Activated CD4-positive, alpha-beta memory T cell treated with anti-CD3 and anti-CD28 coated beads for 36 hours (primary cell): ENCODE measurements at places on chromosomes 12 and 14. TPM values are rescaled to one million over a fixed set of nuclear protein-coding genes. Genes with fewer than 3 reads are reported as not detected.

The BAG5 gene
- 23.2 TPM for total RNA-seq

GRCh38 chr12:27936196-27936595 is 36.3 kb downstream of the PTHLH start:
- H3K4me1 ChIP-seq, result peaks cover 3% of the 10 kb centered on the region
- peaks cover 1% of the 10 kb centered on the region for H3K27me3 ChIP-seq
- DNase-seq, result no peak
- no peaks in the 10 kb centered on the region for H3K36me3 ChIP-seq

The KRT77 gene
- not detected for total RNA-seq

- DNase-seq, result no peak
- H3K27ac ChIP-seq, result no peak overlapping the region
Observed at GRCh38 chr12:27226407-27226929, 17.6 kb upstream of the STK38L start.

GRCh38 chr14:76337635-76338545 is 38.0 kb upstream of the ESRRB start:
- no peaks in the 10 kb centered on the region for H3K4me1 ChIP-seq
- H3K36me3 ChIP-seq, result no peaks in the 10 kb centered on the region
- H3K4me3 ChIP-seq, result no peak overlapping the region
- no peak for DNase-seq
- H3K27ac ChIP-seq, result no peak overlapping the region

GRCh38 chr14:51628238-51628637 is 23.5 kb upstream of the FRMD6 start:
- no peak for DNase-seq
- no peaks in the 10 kb centered on the region for H3K36me3 ChIP-seq

DNA sequence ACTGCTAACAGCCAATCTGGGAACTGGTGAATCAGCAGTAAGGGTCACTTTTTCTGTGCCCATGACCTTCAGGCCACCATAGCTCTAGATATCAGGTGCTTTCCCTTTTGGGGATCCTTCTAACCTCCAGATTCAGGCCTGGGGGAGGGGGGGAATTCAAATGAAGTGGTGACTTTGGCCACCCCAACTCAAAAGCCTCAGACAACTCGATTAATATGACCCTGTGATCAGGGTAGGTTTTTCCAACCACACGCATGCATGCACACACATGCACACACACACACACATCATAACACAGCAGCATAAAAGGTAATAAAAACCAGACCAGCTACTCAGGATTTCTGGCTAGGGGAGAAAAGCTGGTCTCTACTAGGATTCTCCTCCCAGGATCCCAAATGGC is 5.3 kb downstream of the TBX3 start:
- H3K27ac ChIP-seq, result no peak overlapping the region
- H3K36me3 ChIP-seq, result no peaks in the 10 kb centered on the region
- no peak overlapping the region for H3K4me3 ChIP-seq
- peaks cover 79% of the 10 kb centered on the region for H3K27me3 ChIP-seq
- peaks cover 11% of the 10 kb centered on the region for H3K4me1 ChIP-seq

- peak overlapping the region; percentile 19 for H3K27ac ChIP-seq
- H3K4me3 ChIP-seq, result no peak overlapping the region
- H3K36me3 ChIP-seq, result peaks cover 20% of the 10 kb centered on the region
- no peaks in the 10 kb centered on the region for H3K27me3 ChIP-seq
- H3K4me1 ChIP-seq, result peaks cover 20% of the 10 kb centered on the region
Observed at GRCh38 chr12:116719731-116720528, 17.9 kb downstream of the SPRING1 start.

DNA sequence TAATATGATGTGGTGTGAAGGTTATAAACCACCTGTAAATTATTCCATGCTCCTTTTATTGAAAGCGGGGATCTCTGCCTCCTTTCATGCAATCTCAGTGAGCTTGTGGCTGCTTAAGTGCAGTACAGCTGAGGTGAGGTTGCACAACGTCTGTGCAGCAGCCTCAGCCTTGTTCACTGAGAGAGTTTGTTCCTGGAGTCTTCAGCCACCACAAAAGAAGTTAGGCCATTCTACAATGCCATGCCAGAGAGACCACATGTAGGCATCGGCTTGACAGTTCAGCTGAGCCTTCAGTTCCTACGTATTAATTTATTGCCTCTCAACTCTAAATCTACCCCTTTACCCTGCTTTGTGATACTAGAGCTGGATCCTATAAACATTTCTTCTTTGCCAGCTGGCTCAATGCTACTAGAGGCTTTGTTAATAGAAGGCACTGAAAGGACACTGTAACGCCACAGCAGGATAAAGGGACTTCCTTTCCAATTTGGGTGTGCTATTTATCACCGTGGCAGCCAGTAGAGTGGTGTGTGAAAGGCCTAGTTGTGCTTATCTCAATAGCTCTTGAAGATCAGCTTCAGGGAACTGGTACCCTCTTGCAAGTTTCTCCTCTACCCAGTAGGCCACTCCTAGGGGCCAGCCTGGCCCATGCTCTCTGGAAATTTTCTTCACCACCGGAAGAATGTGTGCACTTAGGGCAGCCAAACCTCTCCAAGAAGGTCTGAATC is 337.7 kb downstream of the IPO8 start:
- no peak for DNase-seq
- H3K4me3 ChIP-seq, result no peak overlapping the region
- no peaks in the 10 kb centered on the region for H3K27me3 ChIP-seq
- H3K27ac ChIP-seq, result no peak overlapping the region
- H3K4me1 ChIP-seq, result no peaks in the 10 kb centered on the region

GRCh38 chr12:67624355-67624754 is 24.2 kb upstream of the DYRK2 start:
- peaks cover 2% of the 10 kb centered on the region for H3K36me3 ChIP-seq
- H3K4me1 ChIP-seq, result peaks cover 15% of the 10 kb centered on the region
- H3K27ac ChIP-seq, result no peak overlapping the region
- no peaks in the 10 kb centered on the region for H3K27me3 ChIP-seq
- H3K4me3 ChIP-seq, result no peak overlapping the region
- no peak for DNase-seq

The TAS2R43 gene
- not detected for total RNA-seq

The OR4E2 gene
- not detected for total RNA-seq

GRCh38 chr14:101762530-101763101 is 1.1 kb downstream of the PPP2R5C start:
- no peak for DNase-seq
- H3K4me3 ChIP-seq, result peak overlapping the region; percentile 87
- H3K27me3 ChIP-seq, result no peaks in the 10 kb centered on the region

The SPATA7 gene
- 4.2 TPM for total RNA-seq

The TSPAN11 gene
- not detected for total RNA-seq

GRCh38 chr14:91250912-91251311 is 6.4 kb upstream of the GPR68 start:
- DNase-seq, result peak; percentile 27
- H3K36me3 ChIP-seq, result peaks cover 18% of the 10 kb centered on the region
- H3K27me3 ChIP-seq, result no peaks in the 10 kb centered on the region

DNA sequence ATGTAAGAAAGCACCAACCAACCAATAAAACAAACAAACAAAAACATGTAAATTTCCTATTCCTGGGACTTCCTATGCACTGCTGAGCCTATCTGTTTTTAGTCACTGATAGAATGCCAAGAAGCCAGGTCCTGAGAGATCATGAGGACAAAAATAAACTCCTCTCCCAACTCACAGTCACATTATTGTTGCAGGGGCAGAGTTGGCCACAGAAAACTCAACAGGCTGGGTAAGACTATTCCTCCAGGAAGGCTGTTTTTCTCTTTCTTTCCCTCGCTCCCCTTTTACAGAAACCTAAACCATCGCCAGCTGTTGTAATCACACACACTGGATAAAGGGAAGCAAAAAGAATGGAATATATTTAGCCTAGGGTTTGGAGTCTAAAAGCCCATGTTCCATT is 55.8 kb upstream of the METAP2 start:
- H3K36me3 ChIP-seq, result no peaks in the 10 kb centered on the region
- no peak for DNase-seq
- H3K27ac ChIP-seq, result no peak overlapping the region
- no peaks in the 10 kb centered on the region for H3K4me1 ChIP-seq

DNA sequence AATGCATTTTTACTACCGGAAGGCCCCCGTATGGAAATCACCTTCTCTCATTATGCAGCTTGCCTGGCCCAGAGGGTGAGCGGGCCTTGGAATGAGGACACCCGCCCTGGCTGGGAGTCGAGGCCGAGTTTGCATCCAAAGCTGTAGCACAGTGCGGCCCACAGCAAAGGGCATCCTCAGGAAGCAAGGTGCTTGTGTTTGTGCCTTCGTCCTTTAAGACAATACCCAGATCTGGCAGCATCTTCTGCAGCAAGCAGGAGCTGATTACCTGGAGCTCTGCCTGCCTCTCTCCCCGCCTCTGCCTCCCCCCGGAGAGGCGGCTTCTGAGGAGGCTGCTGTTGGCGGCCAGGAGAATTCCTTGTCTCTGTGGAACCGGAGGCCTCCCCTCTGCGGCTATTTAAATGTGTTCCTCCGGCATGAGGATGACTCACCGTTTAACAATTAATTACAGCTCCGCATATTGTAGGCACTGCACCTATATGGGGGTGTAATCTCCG is 145.3 kb downstream of the CACNA1C start:
- H3K27ac ChIP-seq, result no peak overlapping the region
- H3K36me3 ChIP-seq, result no peaks in the 10 kb centered on the region
- H3K4me1 ChIP-seq, result no peaks in the 10 kb centered on the region
- peaks cover 7% of the 10 kb centered on the region for H3K27me3 ChIP-seq

DNA sequence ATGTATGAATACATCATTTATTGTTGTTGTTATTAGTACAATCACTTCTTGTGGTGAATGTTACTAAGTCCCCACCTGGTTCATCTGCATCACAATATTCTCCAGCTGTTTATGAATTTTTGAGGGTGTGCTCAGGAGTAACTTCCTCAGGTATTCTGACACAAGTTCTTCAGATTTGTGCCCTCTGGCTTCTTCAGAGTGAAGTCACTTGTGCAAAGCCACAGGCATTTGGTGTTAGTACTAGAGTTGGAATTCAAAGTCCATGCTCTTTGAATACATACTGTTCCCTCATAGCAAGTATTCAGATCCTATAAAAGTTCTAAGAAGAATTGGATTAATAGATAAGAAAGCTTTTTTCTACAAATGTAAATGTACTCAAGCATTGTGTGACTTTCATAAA is 150.3 kb upstream of the AVPR1A start:
- no peak overlapping the region for H3K27ac ChIP-seq
- no peaks in the 10 kb centered on the region for H3K36me3 ChIP-seq
- H3K27me3 ChIP-seq, result no peaks in the 10 kb centered on the region
- H3K4me1 ChIP-seq, result no peaks in the 10 kb centered on the region
- no peak overlapping the region for H3K4me3 ChIP-seq
- no peak for DNase-seq
